ENCODE measurements at places on chromosomes 11 and 22.

GRCh38 chr22:49532869-49533802 lies 294.5 kb downstream of the BRD1 start:
- DNase-seq = no peak

DNA sequence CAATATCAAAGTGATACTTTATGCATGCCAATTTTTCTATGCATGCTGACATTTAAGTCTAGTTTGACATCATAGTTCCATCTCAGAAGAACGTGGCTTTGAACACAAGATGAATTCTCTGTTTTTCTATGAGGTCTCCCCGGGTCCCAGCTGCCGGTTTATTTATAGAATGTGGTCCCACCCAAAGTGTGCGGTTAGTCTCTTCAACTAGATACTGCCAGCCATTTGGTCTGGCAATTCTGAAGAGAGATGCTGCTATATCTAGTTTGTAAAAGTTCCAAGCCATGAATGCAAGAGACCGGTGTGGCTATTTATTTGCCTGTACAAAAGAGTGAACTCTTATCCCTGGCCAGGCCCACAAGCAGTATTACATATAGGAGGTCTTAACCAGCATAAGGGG lies 9.2 kb downstream of the OR5A2 start:
- no peak for DNase-seq

DNA sequence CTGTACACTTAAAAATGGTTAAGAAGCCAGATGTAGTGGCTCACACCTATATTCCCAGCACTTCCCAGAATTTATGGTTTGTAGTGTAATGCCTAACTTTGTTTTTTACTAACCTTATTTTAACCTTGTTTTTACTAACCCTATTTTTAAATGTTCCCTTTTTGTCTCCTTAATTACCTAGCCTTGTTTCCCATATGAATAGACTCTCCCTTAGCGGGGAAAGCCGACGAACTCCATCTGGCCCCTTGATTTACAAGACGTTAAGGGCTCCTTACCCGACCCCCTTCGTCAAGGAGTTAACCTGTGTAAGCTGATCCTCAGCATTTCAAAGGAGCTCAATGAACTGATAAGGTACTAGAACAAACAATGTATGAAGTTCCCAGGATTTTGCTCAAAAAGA lies 17.1 kb downstream of the APOBEC3H start:
- no peak for DNase-seq

GRCh38 chr11:117160826-117161225 lies 16.7 kb downstream of the PAFAH1B2 start:
- no peak for DNase-seq

DNA sequence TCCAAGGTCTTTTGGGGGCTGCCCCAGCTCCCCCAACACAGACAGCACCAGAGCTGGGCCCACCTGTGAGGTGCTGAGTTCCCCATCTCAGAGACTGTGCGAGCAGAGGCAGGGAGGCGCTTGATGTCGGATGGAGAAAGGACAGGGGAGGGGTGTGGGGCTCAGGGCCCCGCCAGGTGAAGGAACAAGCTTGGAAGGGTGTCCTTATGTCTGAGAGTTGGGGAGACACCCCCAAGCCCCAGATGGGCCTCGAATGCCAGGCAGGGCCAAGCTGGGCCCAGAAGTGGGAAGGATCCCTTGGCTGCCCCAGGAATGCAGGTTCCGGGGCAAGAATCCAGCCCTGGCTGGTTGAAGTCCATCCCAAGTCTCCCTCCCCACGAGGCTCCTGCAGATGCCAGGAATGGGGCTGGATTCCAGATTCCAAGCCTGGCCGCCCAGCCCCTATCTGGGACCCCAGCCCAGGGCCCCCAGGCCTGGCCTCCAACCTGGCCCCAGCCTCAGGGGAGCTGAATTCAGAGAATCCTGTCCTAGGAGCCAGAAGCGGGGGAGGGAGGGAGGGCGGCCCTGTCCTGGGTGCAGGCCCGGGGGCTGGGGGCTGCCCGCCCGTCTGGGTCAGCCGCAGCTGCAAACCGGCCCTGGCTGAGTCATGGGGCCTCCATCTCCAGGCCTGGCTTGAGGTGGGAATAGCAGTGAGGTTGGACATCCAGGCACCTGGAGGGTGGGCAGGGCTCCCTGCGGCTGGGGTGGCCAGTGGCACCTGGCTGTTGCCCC lies 50.9 kb downstream of the CDKN1C start:
- no peak for DNase-seq

- DNase-seq = no peak
Observed at GRCh38 chr11:90294526-90294925, 71.7 kb upstream of the CHORDC1 start.

- no peak for DNase-seq
Observed at GRCh38 chr11:127994736-127995135, 592.6 kb downstream of the ETS1 start.

GRCh38 chr11:78838417-78838816 lies 263.8 kb upstream of the NARS2 start:
- no peak for DNase-seq

GRCh38 chr11:58433638-58434203 lies 5.8 kb upstream of the OR5B2 start:
- no peak for DNase-seq

DNA sequence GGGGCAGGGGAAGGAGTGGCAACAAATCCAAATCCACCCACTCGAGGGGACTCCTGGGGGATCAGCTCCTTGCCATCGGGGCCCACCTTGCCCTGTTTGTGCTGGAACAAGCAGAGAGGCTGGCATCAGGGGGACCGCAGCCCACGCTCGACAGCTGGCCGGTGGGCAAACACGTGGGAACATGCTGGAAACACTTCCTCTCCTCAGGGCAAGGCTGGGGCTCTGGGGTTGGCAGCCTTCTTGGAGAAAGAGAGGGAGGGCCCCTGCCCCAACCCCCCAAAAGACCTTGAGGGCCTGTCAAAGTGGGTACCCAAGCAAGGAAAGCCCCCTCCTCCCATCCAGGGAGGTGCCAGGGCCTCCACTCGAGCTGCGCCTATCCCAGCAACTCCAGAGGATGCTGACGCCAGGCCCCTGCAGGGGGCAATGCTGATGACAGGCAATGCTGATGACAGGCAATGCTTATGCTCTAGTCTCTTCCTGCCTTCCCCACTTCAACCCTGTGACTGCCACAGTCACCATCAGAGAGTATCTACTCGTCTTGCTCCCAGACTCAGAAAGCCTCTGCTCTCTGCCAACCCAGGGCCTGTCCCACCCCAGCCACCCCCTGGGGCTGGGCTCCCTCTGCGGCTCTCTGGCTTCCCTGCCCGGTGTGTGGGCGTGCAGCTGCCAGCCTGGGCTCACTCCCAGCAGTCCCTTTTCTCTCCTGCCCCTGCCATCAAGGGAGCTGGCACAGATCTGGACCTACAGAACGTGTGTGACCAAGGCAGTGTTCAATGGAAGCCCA lies 6.0 kb downstream of the ESS2 start:
- no peak for DNase-seq

GRCh38 chr11:8031248-8032115 lies 44.3 kb downstream of the EIF3F start:
- DNase-seq = no peak

- no peak for DNase-seq
Observed at GRCh38 chr22:29031227-29032011, 30.2 kb downstream of the C22orf31 start.

GRCh38 chr11:134252346-134253187 lies 585 bp downstream of the THYN1 start:
- no peak for DNase-seq

DNA sequence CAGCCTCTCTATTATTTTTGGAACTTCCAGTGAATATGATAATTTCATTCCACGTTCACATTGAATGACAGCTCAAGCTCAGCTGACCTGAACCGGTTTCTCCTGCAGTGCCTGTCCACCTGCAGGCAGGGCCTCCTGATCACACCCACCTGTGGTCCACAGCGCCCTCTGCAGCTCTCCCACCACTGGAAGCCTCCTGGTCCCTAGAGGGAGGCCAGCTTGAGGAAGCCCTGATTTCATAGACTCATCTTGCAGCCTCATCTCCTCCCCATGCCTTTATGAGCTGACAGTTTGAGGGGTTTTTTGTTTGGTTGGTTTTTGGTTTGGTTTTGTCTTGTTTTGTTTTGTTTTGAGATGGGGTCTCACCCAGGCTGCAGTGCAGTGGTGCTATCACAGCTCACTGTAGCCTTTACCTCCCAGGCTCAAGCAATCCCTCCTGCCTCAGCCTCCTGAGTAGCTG lies 29.9 kb upstream of the MALAT1 start:
- peak; percentile 21 for DNase-seq

GRCh38 chr11:77278595-77279506 lies 22.6 kb downstream of the GDPD4 start:
- DNase-seq = no peak

GRCh38 chr11:123349382-123349781 lies 80.7 kb upstream of the GRAMD1B start:
- no peak for DNase-seq

- DNase-seq = no peak
Observed at GRCh38 chr11:9575260-9576240, 2.1 kb downstream of the WEE1 start.

- no peak for DNase-seq
Observed at GRCh38 chr11:34789196-34789834, 126.9 kb downstream of the APIP start.

GRCh38 chr11:102368472-102368871 lies 21.5 kb downstream of the BIRC2 start:
- no peak for DNase-seq

DNA sequence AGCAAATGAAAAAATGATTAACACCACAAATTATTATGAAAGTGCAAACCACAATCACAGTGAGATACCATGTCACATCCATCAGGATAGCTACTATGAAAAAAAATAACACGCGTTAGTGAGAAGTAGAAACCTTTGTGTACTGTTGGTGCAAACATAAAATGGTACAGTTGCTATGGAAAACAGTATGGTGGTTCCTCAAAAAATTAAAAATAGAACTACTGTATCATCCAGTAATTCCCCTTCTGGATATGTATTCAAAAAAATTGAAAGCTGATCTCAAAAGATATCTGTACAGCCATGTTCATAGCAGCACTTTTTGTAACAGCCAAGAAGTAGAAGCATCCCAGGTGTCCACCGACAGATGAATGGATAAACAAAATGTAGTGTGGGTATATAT lies 43.4 kb downstream of the CCDC81 start:
- no peak for DNase-seq

DNA sequence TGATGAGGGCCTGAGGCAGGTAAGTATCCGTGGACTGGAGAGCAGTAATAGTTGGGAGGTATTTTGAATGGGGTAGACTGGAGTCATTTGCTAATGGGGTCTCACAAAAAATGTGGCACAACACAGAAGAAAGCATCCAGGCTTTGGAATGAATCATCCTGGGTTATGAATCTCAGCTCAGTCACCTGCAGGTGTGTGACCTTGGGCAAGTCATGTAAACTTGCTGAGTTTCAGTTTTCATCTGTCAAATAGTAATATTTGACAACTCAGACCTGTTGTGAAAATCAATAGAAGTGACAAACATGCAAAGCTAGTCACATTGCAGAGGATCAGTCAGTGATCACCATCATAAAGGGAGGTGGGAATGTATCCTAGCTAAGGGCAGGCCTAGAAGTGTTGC lies 232.0 kb upstream of the TENM4 start:
- no peak for DNase-seq

- no peak for DNase-seq
Observed at GRCh38 chr22:35510481-35510934, 30.1 kb upstream of the RASD2 start.

- DNase-seq = no peak
Observed at GRCh38 chr11:122799406-122800105, 38.7 kb upstream of the CRTAM start.

DNA sequence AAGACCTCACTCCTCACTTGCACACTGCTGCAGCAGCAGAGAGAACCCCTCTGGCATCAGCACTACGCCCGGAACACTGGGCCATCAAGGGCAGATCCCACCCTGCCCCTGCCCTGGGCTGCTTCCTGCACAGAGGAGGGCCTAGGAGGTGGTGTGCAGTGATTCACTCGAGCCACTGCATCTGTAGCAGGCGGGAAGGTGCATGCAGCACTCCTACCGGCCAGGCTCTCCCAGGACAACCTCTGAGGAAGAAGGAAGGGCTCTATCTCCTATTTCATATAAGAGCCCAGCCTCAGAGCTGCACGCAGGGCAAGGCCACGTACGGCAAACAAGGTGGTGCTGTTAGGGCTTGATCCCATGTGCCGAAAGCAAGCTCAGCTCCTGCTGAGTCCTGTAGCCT lies 14.2 kb downstream of the RANGAP1 start:
- no peak for DNase-seq

- no peak for DNase-seq
Observed at GRCh38 chr11:68051191-68052136, 12.6 kb downstream of the TCIRG1 start.

- no peak for DNase-seq
Observed at GRCh38 chr11:26976389-26976788, 17.5 kb upstream of the FIBIN start.

DNA sequence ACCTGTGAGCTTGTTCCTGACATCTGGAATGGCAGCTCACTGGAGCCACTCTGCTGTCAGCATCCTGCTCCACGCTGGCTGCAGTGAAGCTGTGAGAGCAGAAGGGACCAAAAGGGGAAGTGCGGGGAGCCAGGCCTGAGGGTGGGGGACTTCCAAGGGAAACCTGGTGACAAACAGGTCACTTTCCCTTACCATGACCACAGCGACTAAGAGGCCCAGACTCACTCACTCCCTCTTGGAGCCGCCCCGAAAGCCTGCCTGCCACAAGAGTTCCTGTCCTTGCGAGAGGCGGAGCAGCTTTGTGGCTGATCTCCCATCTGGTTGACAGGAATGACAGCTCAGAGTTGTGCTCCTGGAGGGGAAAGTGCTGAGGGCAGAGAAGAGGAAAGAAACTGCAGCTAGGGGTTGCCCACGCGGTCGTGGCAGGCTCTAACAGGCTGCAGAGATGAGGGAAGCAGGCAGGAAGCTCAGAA lies 183.8 kb upstream of the NTM start:
- DNase-seq = no peak

DNA sequence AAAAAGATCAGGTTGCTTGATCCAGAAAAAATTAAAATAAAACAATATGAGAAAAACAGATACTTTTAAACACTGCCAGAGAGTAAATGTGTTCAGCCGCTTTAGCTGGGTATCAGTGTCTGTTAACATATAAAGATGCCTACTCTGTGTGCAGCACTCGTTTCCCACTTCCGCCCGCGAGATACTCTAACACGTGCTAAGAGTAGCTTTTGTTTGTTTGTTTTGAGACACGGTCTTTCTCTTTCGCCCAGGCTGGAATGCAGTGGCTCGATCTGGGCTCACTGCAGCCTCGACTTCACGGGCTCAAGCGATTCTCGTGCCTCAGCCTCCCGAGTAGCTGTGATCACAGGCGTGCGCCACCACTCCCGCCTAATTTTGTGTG lies 531 bp upstream of the MEN1 start:
- peak; percentile 20 for DNase-seq

GRCh38 chr22:35327690-35328471 lies 28.2 kb downstream of the TOM1 start:
- no peak for DNase-seq

- DNase-seq = no peak
Observed at GRCh38 chr11:66111158-66111557, 41.1 kb downstream of the PACS1 start.

GRCh38 chr11:2447253-2447950 lies 2.6 kb downstream of the KCNQ1 start:
- DNase-seq = no peak

Data from stimulated activated CD4-positive, alpha-beta T cell treated with anti-CD3 and anti-CD28 coated beads, TNF-alpha, amount 100 ng/mL, for 48 hours (primary cell).